ENCODE measurements at places on chromosomes 5 and 9.

DNA sequence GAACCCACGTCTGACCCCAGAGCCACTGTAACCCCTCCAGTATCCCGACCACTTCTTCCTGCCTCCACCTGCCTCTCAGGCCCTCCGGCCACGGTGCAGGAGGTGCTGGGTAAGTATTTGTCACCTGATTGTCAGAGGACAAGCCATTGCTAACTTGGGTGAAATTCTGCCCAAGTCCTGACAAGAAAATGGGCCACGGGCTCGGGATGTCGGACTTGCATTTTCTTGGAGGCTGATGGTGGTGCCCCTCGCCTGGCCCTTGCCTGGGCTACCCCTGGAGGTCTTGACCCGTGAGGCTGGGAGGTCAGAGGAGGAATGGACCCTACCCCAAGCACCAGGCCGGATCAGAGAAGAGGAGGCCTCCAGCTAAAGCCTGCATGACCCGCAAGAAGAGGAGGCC is 149.7 kb upstream of the COL5A1 start:
- no peak for DNase-seq

- DNase-seq, result peak; percentile 42
Measured at GRCh38 chr9:134227451-134228411, 63.4 kb upstream of the RNU6ATAC start.

GRCh38 chr5:68659881-68660280 is 433.9 kb upstream of the SLC30A5 start:
- DNase-seq, result no peak

GRCh38 chr9:78212868-78213267 is 23.0 kb upstream of the CEP78 start:
- no peak for DNase-seq

DNA sequence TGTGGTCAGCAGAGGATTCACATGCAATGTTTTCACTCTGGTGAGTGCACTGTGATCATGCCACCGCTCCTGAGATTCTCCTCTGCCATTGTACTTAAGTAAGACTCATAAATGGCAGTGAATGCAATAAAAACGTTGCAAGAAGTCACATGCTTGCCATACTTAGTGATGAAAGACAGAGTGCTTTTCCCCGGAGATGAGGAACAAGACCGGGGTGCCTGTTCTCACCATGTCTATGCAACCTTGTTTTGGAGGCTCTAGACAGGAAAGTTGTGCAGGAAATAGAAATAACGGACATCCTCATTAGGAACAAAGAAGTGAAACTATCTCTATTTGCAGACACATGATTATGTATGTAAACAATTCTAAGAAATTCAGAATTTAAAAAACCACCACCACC is 84.7 kb upstream of the IRX2 start:
- DNase-seq, result no peak

GRCh38 chr5:131324303-131324702 is 60.5 kb downstream of the CDC42SE2 start:
- peak; percentile 71 for DNase-seq

- DNase-seq, result no peak
Measured at GRCh38 chr5:60886158-60886557, 42.1 kb upstream of the ELOVL7 start.

GRCh38 chr9:4397917-4398316 is 92.4 kb upstream of the SLC1A1 start:
- DNase-seq, result no peak

DNA sequence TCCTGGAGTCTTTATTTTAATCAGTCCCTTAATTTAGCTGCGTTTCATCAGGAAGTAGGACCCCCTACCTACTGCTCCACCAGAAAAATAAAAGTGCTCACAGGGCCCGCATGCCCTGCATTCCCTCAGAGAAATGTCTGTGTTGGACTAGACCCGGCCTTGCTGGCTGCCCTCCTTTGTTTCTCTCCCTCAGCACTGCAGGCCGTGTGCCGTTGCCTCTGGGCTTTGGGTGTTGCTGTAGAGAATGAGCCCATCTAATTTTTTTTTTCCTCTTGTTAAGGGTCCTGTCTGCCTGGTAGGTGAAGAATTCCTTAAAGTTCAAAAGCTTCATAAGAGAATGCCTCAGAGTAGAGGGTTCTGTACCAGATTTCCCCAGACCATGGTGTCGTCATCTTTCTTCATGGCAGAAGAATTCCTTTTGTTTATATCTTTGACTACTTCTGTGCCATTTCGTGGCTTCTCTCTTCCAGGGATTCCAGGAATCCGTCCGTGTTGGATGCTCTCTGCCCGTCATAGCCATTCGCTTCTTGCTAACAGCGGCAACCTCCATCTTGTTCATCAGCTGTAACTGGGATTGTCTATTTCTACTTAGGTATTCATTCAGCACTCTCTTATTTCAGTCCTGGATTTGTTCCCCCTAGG is 49.8 kb upstream of the ANGPTL2 start:
- no peak for DNase-seq

DNA sequence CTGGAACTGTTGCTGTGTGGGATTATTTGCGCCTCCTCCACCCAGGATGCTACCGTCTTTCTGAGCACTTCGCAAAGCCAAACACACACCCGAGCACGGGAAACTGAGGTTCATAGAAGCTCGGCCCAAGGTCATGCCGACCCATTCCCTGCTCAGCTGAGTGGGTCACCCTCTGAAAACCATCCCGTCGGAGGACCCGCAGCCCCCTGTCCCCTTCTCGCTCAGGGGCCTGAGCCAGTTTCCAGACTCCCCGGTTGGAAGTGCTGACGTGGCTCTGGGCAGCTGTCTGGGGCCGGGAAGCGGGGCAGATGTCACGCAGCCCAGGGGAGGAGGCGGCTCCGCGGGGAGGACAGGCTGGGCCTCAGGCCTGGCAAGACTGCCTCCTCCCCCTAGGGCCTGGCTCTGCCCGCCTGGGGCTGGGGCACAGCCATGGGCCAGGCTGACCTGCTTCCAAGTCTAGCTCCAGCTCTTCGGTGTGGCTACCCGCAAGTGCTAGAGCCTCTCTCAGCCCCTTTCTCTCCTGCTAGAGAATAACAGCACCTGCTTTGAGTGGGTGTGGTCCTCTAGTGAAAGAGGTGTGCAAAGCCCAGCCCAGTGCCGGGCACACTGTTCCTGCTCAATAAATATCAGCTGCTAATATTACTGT is 9.9 kb upstream of the CXXC5 start:
- DNase-seq, result peak; percentile 92

GRCh38 chr5:130234816-130235215 is 330.6 kb downstream of the CHSY3 start:
- no peak for DNase-seq

DNA sequence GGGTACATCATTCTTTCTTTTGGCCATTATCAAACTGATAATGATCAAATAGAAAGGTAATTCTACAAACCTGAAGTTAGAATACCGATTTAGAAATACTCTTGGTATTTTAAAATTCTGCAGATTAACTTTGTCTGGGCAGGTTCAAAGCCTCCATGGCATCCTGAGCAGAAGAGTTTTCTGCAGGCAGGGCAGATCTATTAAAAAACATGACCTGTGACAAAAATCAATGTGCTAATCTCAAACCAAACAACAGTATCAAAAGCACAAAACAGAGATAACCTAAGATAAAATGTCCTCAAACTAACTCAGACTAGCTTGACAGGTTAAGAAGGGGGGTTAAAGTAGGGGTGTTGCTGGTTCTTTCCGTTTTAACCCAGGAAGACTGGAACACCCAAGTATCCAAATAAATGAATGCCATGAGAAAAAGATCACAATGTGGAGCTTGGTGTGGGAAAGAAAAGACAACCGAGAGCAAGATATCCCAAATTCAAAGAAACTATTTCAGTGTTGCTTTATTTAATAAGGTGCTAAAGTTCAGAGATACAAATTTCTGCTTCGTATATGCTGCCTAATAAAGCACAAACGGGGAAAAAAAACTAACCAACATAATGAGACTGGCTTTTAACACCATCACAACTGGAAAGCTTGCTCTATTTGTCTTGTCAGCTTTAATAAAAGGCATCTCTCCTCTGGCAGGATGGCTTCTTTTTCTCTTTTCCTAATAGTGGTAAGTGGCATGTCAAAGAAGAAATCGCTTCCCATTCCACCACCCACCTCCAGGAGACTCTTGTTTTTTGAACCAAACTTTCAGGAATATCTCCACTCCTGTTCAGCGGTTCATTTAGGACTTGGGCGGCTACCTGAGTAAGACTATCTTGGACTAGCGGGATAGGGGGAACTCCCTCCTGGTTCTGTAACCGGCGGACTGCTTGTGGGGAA is 2.3 kb downstream of the EFNA5 start:
- DNase-seq, result no peak

GRCh38 chr9:133463234-133463863 is 3.6 kb downstream of the CACFD1 start:
- no peak for DNase-seq

DNA sequence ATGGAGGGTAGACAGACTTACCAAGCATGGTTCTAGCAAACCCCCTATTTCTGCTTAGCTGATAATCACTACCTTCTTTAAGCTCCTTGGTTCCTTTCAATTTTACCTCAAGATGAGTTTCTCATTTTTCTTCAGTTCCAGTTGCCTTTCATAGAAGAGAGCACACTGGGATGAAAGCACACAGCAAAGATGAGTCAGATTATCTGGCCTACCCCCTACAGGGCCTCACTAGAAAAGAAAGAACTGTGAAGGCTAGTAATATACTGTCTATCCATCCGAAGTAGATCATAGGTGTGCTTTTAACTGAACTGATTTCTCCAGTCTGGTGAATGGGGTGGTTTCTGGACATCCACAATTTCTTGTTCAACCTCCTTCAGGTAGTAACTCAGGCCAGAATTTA is 122.5 kb downstream of the TRPM3 start:
- no peak for DNase-seq

- no peak for DNase-seq
Measured at GRCh38 chr9:108664309-108665255, 191.2 kb downstream of the ACTL7B start.

DNA sequence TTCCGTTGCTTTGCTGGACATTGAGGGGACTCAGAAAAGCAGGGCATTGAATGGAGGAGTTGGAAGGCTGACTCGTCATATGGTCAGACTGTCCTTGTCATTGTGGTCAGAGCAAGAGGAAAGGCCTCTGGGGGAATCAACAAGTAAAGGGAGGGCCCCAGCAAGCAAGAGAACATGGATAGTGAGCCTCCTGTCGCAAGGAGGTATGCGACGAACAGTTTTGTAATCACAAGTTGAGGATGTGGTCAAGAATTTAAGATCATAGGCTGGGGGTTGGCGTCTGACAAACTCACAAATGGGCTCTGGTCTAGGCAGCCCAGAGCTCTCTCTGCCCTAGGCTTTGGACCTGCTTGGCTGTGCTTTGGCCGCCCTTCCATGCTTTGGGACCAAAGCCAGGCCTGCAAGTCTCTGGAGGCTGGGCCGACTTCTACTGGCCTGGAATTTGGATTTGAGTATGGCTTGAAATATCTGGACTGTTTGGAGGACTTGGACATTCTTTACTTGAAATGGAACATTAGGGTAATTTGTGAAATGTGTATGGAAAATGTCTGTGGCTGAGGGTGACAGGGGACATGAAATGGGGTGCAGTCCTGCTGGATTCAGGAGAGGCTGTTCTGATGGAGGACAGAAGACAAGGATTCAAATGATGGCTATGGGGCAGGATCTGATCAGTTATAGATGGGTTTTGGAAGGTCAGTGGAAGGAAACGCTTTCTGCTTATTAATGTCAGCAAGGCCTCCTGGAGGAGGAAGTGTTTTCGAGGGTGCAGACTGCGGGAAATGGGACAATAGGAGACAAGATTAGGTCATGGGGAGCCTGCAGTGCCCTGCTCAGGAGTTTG is 19.2 kb upstream of the NDST1 start:
- peak; percentile 77 for DNase-seq

- DNase-seq, result no peak
Measured at GRCh38 chr9:98085944-98086343, 29.4 kb downstream of the NANS start.

DNA sequence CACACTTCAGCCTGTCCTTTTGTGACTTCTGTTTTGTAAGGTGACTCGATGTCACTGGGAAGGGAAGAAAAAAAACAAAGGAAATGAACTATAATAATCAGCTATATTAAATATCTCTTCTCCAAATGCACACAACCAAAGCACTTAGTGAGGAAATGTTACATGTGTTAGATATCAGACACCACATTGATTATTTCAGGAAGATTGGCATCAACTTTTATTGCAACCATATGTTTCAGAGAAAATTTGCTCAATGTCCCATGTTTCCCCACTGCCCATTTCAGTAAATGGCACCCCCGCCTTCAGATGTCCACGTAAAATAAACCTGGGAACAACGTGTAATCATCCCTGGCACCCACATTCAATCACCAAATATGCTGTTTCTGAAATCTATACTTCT is 151.8 kb downstream of the EPB41L4A start:
- no peak for DNase-seq

GRCh38 chr5:31911291-31912265 is 262.5 kb downstream of the GOLPH3 start:
- no peak for DNase-seq

- DNase-seq, result no peak
Measured at GRCh38 chr5:119274030-119274766, 81.6 kb upstream of the TNFAIP8 start.

- DNase-seq, result no peak
Measured at GRCh38 chr5:102797322-102797884, 42.3 kb downstream of the PAM start.

- no peak for DNase-seq
Measured at GRCh38 chr5:56307714-56308333, 74.7 kb upstream of the ANKRD55 start.

GRCh38 chr5:3893527-3893926 is 297.9 kb downstream of the IRX1 start:
- DNase-seq, result no peak

- no peak for DNase-seq
Measured at GRCh38 chr5:75156585-75156984, 80.1 kb downstream of the ANKRD31 start.

All from femur (tissue), 1 donor.